SK-MEL-5 (cell line): ENCODE measurements at places on chromosomes 1 and 21.

GRCh38 chr21:38255571-38256117 is 1.1 kb upstream of the KCNJ15 start:
- DNase-seq, result no peak

- DNase-seq, result no peak
Observed at GRCh38 chr1:155909894-155910293, 1.3 kb downstream of the RIT1 start.

GRCh38 chr1:27038020-27038419 is 25.4 kb upstream of the TENT5B start:
- DNase-seq, result no peak

DNA sequence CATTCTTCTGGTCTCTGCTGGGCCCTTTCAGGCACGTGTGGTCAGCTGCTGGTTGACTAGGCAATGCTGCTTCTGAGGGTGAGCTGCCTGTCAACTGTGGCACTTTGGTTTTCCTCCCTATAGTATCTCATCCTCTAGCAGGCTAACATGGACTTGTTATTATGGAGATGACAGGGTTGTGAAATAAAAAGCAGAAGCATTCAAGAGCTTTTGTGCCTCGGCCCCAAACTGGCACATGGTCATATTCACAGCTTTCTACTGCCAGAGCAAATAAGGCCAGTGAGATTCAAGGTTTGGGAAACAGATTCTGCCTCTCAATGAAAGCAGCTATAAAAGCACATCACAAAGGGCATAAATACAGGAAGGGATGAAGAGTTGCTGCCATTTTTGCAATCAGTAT is 1.6 kb upstream of the ZNF124 start:
- no peak for DNase-seq

DNA sequence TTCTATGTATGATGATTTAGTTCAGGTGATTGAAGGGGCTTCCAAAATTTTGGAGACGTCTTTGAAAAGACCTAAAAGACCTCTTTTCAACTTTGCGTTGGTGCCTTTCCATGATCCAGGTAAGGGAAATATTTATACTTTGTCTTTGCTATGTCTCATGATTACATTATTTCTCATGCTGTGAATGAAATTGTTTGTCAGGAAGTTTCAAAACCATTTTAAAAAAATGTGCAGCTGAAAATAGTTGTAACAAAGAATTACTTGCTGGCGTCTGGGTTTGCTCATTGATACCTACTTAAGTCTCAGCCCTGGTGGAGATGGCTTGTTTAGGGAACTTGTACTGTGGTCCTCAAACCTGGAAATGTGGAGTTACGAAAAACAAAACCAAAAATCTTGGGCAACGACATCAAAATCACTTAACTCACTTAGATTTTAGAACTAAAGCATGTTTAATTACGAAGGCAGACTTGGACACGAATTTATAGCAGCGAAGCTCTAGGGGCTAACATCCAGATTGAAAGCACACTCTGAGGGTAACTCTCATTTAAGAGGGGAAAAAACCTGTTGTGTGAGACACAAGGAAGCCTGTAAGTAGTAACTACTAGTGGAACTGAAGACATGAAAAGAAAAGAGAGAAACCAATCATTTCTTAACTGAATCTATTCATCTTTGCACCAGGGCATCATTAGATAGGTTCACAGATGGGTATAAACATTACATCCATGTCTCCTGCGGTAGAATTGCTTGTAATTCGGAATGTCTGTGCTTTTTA is 924 bp downstream of the HMCN1 start:
- peak; percentile 25 for DNase-seq

- no peak for DNase-seq
Observed at GRCh38 chr1:54543729-54544496, 4.1 kb upstream of the ACOT11 start.

DNA sequence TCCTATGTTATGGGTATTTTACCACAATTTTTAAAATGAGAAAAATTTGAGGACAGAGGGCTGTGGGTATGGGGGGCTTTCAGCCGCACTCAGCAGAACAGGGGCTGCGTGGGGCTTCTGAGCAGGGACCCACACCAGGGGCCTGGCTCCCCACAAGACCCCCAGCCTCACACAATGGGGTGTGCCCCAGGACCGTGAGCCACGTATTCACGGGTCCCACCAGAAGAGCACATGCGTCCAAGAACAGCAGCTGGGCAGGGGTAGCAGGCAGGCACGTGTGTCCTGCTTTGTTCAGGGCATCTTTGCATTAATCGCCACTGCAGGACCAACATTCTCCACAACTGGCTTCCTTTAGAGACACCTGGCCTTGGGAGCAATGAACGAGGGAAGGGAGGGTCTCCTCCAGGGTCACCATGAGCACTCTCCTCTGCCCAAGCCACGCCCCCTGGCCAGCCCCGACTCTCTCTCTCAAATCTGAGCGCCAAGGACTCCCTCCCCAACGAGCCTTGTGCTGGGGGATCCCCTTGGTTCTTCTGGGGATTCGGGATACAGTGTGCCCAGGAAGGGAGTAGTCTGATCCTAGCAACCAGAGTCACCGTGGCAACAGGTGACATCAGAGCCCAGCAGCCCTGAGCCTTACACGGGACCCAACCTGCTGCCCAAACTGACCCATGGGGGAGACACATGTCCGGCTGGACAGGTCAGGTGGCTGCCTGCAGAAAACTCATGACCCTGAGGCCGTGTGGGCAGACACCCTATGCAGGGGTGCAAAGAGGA is 7.4 kb upstream of the ARF1 start:
- peak; percentile 50 for DNase-seq

DNA sequence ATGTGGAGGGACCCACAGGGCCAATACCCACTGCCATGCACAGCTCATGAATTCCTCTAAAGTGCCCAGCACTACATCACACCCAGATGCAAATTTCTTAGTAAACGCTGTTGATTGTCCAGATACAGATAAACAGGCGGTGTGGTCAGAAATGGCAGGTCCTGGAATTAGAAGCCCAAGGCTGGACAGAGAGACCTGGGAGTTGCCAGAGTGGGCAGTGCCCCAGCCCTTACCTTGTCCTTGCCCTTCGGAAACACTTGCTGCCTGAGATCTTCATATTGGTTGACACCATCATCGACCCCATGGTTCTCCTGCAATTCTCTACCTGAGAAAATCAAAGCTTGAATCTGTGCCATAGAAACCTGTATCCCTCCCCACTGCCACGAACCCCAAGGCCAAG is 149.3 kb upstream of the ETV3 start:
- DNase-seq, result no peak

GRCh38 chr1:101139130-101139529 is 97.7 kb upstream of the S1PR1 start:
- DNase-seq, result no peak

GRCh38 chr1:194117582-194117981 is 931.2 kb upstream of the B3GALT2 start:
- peak; percentile 32 for DNase-seq

DNA sequence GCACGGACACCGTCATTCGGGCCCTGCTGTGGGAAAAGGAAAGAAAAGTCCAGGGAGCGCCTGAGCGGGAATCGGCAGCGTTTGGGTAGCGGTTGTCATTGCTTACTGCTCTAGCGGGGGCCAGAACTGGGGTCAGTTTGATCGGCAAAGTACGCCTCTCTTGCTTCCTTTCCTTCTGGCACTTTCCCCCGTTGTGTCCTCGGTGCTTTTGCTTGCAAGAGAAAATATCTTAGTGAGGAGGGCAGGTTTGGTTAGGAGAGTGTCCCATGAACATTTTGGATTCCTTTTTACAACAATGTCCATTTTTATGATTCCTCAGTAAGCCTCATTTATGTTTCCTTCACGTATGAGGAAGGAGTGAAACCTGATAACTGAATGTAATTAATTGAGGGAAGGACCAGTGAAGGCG is 670 bp downstream of the ST3GAL3 start:
- peak; percentile 26 for DNase-seq

DNA sequence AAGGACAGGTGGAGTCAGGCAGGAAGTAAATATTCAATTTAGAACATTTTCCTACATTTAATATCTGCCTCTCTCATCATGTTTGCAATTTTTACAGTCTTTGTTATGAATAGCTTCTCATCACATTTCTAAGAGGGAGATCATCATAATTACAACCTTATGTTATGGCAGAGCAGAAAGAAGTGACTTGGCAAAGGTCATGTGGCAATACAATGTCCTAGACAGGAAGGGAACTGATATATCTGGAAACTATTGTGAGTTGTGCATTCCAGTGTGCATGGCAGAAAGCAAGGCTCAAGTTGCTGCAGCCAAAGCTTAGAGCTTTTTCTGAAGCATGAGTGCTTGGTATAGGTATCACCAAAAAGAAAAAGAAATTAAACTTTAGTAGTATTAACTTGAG is 43.8 kb upstream of the PRRX1 start:
- DNase-seq, result no peak

DNA sequence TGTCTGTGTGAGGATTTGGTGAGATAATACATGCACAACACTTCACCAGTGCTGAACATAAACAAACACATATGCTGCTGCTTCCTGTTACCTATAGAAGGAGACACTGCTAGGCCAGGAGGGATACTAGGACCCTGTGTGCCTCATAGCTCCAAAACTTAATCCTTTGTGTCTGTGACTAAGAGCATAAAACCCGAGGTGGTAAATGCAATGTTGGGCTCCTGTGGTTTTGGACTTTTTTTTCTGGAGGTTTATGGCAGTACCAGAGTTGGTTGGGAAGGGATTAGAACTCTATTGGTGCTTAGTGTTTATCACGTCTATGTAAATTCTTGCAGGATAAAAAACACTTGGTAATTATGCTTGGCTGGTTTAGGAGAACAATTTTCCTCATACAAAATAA is 122.9 kb downstream of the NUF2 start:
- DNase-seq, result no peak

GRCh38 chr1:51444096-51444495 is 75.0 kb downstream of the EPS15 start:
- no peak for DNase-seq

DNA sequence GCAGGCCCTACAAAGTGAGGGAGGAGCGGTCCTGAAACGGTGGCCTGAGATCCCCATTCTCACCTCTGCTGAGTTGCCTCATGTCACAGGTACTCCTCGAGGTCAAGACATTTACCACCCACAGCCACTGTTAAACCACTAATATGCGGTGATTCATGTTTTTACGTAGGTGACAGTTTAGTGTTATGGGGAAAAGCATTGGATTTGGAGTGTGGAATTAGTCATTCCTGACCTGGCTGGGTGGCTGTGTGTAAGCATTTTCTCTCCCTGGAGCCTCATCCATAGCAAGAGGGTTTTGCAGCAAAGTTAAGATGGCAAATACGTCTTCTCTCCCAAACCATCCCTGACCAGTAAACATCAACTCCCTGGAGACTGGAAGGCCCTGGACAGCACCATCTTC is 57.8 kb upstream of the KCNJ6 start:
- DNase-seq, result no peak

GRCh38 chr1:116359060-116359830 is 13.8 kb upstream of the ATP1A1 start:
- DNase-seq, result no peak

- DNase-seq, result no peak
Observed at GRCh38 chr21:34132926-34133325, 59.5 kb downstream of the MRPS6 start.

DNA sequence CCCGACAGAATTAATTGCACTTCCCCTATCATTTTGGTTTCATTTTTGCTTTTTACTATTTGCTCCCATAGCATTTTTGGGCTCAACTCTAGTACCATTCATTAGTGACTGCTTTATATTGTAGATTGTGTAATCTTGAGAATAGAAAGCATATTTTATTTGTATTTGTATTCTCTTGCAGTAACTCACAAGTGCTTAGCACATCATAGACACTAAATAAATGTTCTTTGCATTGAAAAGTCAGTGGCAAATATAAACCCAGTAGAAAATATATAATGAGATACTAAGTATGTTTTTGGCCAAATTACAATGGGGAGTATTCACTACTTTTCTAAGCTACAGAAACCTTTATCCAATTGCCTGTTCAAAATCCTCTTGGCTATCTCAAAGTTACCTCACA is 359.7 kb upstream of the CAMK1G start:
- no peak for DNase-seq
